NCI-H526 (cell line): ENCODE measurements at places on chromosomes 2 and 18.

DNA sequence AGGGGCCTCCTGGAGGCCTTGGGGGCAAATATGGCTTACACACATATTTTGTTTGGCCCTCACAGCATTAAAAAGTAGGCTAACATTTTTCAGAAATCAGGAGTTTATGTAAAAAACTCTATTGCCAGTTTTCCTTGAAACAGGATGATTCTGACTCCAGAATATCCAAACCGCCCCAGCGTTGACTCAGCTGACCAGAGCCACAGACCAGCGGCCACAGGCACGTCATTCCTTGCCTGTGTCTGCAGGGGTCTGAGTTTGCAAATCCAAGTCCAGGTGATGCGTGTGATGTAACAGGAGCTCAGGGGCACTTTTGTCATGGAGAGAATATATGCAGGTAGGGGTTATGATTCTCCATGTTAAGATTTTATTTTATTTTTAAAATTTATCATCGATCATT lies 79.4 kb upstream of the ALKAL2 start:
- no peak for DNase-seq

GRCh38 chr2:80822999-80823398 lies 518.4 kb upstream of the LRRTM1 start:
- no peak for DNase-seq

DNA sequence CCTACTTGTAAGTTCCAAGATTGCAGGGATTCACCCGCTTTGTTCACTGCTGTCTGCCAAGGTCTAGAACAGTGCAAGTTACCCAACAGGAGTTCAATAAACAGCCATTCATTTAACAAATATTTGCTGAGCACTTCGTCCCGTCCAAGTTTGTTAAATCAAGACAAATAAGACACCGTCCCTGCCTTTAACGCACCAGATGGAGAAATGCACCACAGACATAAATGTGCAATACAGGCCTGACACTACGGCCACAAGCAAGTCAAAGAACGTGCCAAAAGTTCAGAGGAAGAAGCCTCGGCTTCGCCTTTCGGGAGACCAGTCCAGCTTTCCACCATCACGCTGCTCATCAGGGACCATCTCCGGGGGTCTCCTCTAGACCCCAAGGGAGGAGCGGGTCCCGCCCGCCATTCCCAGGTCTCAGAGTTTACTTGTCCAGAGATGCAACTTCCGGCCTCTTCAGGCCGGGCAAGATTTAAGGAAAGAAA lies 429 bp downstream of the C2orf76 start:
- no peak for DNase-seq

DNA sequence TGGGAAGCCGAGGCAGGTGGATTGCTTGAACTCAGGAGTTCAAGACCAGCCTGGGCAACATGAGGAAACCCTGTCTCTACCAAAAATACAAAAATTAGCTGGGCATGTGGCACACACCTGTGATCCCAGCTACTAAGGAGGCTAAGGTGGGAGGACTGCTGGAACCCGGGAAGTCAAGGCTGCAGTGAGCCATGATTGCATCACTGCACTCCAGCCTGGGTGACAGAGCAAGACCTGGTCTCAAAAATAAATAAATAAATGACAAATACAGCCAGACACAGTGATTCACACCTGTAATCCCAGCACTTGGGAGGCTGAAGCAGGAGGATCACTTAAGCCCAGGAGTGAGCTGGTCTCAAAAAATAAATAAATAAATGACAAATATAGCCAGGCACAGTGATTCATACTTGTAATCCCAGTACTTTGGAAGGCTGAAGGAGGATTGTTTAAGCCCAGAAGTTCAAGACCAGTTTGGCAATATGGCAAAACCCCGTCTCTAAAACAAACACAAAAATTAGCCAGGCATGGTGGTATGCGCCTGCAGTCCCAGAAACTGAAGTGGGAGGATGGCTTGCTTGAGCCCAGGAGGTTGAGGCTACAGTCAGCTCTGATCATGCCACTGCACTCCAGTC lies 6.2 kb downstream of the KANSL3 start:
- no peak for DNase-seq

DNA sequence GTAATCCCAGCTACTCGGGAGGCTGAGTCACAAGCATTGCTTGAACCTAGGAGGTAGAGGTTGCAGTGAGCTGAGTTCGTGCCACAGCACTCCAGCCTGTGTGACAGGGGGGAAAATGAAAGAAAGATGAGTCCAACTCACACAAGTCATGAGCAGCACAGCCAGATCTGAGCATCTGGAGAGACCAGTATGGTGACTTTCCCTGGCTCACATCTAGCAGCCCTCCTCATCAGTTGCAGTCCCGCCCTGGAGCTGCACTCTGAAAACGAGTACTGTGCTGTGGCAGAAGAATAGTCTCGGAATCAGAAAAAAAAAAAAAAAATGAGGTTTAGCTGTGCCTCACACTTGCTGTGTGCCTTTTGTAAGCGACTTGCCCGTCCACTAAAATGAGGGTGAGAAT lies 74.4 kb upstream of the TRIB2 start:
- DNase-seq, result no peak

GRCh38 chr2:18503376-18504228 lies 56.9 kb downstream of the RDH14 start:
- DNase-seq, result no peak

- no peak for DNase-seq
Measured at GRCh38 chr2:37659723-37660122, 11.7 kb downstream of the CDC42EP3 start.

GRCh38 chr18:78683191-78684010 lies 296.2 kb upstream of the SALL3 start:
- no peak for DNase-seq

DNA sequence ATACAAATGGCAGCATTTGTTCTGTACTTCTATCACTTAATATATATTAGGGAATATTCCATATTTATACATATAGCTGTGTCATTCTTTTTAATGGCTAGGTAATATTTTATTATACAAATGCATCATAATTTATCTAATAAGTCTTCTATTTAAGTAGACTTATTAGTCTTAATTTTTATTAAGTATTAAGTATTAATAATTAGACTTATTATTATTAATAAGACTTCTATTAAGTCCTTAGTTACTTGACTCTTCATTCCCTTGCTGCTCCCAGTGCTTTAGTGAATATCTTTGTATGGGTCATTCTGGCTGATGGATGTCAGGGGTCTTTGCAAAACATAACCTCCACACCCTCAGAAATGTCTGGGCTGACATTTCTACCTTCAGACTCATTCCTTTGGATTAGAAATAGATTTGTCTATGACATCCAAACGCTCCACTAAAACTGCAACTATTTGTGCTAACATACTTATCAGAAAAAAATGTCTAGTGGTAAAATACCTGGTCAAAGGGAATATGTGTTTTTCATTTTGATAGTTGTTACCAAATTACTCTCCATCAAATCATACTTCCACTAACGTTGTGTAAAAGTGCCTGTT lies 35.8 kb downstream of the EN1 start:
- DNase-seq, result no peak

GRCh38 chr2:80403081-80403480 lies 98.5 kb upstream of the LRRTM1 start:
- no peak for DNase-seq

- DNase-seq, result no peak
Measured at GRCh38 chr18:21099442-21099841, 12.2 kb downstream of the ROCK1 start.

- DNase-seq, result no peak
Measured at GRCh38 chr18:48486754-48487153, 52.1 kb upstream of the CTIF start.

DNA sequence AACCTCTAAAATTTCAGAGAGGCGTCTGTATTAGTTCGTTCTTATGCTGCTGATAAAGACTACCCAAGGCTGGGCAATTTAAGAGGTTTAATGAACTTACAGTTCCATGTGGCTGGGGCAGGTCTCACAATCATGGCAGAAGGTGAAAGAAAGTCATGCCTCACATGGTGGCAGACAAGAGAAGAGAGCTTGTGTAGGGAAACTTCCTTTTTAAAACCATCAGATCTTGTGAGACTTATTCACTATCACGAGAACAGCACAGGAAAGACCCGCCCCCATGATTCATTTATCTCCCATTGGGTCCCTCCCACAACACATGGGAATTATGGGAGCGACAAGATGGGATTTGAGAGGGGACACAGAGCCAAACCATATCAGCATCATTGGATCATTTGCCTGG lies 183.2 kb upstream of the SIX2 start:
- no peak for DNase-seq

DNA sequence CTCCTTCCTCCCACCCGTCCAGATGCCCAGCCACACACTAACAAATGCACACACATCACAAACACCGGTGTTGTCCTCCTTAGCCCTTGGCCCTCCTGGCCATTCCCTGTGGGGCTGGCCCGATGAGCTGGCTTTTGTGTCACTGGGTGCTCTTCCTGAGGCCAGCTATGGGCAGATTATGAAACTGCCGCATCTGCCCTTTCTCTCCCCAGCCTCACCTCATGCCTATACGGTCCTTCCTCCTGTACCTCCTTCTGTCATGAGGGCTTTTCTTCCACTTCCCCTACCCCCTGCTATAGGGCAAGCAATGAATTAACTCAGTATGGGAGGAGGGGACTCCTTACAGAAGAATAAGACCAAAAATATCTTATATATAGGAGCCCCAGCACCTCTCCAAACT lies 10.3 kb upstream of the INO80C start:
- DNase-seq, result no peak

DNA sequence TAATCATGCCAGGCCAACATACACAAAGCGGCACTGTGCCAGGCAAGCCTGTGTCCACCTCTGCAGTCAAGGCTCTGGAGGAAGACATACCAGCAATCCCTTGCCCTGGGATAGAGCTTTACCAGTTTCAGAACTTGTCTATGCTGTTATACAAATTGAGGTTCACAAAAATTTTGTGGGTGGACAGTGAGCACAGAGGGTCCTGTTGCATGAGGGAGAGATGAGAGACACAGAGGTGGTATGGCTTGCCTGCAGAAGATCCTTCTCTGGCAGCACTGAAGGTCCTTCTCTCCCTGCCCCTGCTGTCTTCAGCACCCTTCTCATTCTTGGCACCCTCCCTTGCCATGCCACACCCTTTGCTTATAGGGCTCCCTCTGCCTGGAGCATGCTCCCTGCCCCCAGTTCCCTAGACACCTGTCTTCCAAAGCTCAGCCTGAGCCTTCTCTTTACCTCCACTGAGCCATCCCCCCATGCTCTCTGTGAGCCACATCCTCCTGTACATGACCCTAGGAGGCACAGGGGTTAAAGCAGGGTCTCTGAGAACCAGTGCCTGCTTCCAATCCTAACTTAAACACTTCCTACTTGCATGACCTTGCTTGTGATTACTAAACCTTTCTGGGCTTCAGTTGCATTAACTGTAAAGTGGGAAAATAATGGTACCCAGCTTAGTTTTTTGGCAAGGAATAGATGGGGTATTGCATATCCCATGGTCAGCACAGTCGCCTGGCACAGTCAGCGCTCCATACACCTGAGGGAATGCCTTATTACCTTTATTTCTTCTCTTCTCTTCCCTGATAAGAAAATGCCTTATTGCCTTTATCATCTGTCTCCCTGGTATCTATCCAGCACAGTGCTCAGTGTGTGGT lies 857 bp downstream of the FABP1 start:
- DNase-seq, result no peak

DNA sequence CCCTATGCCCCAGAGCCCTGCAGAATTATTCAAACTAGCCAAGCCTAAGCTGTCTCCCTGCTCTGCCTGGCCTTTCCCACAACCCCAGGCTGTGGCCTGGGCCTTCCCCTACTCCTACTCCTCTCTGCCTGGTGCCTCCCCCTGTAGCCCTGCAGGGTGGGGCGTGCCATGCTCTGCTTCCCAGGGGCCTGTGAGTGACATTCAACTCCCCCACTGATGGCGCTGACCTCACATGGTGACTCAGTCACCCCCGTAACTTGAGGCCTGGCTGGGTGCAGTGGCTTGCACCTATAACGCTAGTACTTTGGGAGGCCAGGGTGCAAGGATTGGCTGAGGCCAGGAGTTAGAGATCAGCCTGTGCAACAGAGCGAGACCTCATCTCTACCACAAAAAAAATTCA lies 60.6 kb downstream of the KIF1A start:
- DNase-seq, result no peak

GRCh38 chr2:29567906-29568520 lies 353.4 kb downstream of the ALK start:
- DNase-seq, result no peak

DNA sequence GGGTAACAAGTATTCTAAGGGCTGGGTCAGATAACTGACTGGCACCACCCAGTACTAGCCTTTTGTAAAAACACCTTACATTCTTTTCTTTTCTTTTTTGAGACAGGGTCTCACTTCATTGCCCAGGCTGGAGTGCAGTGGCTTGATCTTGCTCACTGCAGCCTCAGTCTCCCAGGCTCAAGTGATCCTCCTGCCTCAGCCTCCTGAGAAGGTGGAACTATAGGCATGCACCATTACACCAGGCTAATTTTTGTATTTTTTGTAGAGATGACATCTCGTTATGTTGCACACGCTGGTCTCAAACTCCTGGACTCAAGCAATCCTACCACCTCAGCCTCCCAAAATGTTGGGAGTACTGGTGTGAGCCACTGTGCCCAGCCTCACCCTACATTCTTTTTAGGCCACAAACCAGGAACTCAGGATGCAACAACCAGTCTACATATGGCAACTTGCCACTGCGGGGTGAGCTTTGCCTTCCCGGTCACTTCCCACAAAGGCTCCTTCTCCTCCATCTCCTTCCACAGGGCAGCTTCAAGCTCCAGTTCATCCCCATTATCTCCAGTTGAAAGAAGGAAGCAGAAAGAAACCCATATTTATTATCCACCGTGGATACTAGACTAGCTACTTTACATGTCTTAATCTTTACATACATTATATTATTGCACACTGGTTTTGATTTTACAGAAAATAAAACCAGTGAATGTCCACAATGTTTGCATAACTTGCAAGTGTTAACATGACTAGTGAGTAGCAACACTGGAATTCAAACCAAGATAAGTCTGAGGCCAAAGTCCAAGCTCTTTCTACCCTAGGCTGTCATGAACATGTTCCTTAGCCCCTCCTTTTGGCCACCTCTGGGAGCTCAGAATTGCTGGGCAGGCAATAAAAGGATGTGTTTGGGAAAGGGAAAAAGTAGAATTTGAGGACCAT lies 23.7 kb upstream of the AP1S3 start:
- DNase-seq, result peak; percentile 57

GRCh38 chr2:105775809-105776559 lies 31.3 kb downstream of the NCK2 start:
- no peak for DNase-seq
